ENCODE measurements at places on chromosomes 7 and 10.

- DNase-seq: peak; percentile 68
These were observed 41.5 kb upstream of the NMT2 start for GRCh38 chr10:15209827-15210509.

DNA sequence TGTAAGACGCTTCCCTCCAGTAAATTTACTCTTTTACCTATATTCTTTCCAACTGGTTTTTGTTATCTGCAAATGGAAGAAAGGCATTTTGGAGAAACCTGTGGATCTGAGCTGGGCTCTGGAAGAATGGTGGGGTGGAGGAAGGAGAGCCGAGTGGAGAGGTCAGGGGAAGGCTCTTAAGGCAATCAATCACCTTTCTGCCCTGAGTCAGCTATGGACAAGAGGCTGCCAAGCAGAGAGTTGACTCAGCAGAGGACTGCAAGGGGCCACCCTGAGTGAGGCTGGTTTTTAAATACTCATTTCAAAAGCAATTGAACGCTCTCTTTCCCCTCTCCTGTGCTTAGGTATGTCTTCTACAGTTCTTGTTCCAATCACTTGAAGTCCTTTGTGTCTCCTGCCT is 81.8 kb downstream of the SPAG6 start:
- no peak for DNase-seq

GRCh38 chr7:124029396-124030188 is 3.3 kb downstream of the TMEM229A start:
- no peak for DNase-seq

DNA sequence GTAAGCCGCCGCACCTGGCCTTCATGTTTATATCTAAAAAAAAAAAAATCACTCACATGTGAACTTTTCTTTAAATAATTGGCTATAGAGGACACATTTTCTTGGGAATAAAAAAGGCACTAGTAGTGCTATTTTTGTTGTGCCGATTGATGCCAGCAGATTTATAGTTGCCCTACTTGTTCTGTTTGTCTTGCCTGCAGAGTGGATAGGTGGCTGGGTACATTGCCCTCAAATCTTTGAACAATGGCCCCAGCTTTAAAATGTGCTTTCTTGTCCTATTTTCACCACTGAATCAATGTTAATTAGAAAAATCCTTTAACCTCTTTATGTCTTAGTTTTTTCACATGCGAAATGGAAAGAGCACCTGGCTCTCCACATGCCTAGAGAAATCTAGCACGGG is 30.1 kb upstream of the ZNRF2 start:
- DNase-seq: no peak

DNA sequence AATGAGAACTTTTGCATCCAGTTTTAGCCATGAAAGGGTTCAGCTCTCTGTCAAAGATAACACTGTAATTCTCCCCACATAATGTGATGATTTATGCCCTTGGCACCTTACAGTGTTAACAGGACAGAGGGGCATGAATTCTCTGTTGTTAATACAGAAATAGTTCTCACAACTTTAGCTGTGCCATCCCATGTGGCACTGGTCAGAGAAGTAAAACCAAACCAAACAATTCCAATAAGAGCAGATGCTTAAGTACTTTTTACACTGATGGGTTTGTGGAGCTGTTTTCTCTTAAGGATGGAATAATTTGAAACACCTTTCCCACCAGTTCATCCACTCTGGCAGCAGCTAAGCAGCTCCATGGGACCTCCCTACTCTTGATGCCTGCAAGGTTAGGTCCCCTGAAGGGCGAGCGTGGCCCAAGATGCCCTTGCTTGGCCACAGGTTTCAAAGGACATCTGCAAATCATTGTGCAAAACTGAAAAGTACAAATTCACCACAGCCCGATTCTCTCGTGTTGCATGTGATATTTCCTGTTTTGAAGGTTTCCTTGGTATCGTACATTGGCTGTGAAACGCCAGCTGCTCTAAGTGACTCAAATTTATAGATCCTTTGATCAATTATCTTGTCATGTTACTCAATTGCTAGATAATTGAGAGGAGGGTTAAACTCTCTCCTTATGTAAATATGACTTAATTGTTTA is 82.5 kb upstream of the CREB5 start:
- no peak for DNase-seq

GRCh38 chr7:34655384-34655783 is 2.6 kb upstream of the NPSR1 start:
- DNase-seq: no peak

DNA sequence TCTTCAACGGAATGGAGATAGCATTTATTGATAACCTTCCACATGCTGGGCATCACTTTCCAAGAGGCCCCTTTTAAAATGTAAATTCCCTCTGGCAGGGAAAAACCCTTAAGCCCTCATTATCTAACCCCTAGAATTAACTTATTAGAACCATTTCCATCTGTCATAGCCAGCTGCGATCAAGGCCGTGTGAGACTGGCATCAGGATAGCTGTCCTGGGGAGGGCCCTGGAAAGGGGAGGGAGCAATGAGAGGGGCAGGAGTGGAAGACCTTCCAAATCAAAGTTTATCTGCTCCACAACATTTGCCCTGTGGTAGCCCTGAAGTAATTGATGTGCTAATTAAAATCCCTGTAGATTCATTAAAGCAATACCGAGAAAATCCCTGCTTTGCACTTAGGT is 45.0 kb upstream of the JAZF1 start:
- no peak for DNase-seq

DNA sequence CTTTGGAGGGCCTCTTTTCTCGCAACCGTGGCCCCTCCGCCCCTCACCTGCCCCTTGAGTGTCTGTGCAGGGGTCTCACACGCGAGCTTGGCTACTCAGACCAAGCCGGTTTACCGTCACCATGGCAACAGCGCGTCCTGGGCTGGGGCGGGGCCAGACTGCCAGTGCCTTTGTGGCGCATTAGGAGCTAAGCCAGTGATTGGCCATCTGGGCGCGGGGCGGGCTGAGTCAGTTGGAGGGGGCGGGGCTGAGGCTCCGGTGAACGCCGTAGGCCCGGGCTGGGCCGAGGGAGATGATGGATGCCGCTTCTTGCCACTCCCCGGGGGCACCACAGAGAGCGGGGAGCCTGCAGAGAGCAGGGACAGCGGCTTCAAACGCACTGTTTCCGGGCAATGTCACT is 48.7 kb upstream of the FXYD4 start:
- DNase-seq: no peak

DNA sequence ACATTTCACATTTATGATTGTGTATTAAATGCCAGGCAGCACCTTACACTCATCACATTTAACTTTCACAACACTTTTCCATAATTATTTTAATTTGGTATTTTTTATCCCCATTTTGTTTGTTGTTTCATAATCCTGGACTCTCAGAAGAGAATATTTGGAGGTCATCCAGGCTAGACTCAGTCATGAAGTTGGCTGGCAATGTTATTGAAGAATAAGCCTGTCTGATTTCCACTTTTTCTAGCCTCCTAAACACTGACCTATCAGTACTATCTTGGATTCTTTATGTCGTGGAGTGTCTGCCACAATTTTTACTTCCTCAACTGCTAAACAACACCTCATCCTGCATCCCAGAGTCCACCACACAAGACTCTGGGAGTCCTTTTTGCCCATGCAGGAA is 372.3 kb upstream of the NRP1 start:
- no peak for DNase-seq

DNA sequence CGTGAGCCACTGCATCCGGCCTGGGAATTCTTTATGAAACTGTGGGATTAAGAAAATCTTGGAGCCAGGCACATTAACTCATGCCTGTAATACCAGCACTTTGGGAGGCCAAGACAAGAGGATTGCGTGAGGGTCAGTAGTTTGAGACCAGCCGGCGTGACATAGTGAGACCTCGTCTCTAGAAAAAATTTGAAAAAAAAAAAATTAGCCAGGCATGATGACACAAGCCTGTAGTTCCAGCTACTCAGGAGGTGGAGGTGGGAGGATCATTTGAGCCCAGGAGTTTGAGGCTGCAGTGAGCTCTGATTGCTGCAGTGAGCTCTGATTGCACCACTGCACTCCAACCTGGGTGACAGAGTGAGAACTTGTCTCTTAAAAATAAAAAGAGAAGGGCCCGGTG is 69.8 kb downstream of the SUGCT start:
- DNase-seq: no peak

GRCh38 chr10:121713486-121713885 is 115.2 kb upstream of the FGFR2 start:
- no peak for DNase-seq

DNA sequence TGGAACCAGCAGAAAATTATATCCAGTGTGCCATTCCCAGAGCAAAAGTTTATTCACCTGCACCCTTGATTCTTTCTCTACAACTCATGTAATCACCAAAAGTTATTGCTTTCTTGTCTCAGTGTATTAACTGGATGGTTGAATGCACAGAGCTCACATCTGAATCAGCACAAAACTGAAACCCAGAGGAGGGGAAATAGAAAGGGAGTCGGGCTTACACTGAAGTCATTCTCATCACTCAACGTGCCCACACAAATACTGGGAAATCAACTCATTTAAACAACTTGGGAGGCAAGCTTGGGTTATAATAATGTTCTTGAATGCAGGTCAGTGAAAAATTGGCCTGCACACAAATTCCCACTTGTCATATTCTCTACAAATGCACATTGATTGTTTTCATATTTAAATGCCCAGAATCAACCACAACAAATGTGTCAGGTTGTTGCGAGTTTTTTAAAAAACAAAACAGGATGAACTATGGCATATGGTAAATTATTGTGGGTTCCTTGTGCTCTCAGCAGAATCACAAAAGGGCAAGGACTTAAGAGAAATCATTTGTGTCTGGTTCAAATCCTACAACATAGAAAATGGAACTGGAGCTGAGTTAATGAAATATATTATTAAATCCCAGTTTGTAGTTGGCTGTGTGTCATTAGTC is 125.9 kb upstream of the NOBOX start:
- no peak for DNase-seq

GRCh38 chr10:78981970-78982281 is 86.8 kb upstream of the ZMIZ1 start:
- DNase-seq: no peak

- DNase-seq: peak; percentile 20
These were observed 90.3 kb downstream of the MICALL2 start for GRCh38 chr7:1368682-1369571.

GRCh38 chr10:96743988-96744585 is 23.8 kb upstream of the PIK3AP1 start:
- DNase-seq: peak; percentile 71

GRCh38 chr7:37112876-37113275 is 335.8 kb downstream of the ELMO1 start:
- no peak for DNase-seq

- no peak for DNase-seq
These were observed 38.1 kb upstream of the FOXI2 start for GRCh38 chr10:127698886-127699285.

DNA sequence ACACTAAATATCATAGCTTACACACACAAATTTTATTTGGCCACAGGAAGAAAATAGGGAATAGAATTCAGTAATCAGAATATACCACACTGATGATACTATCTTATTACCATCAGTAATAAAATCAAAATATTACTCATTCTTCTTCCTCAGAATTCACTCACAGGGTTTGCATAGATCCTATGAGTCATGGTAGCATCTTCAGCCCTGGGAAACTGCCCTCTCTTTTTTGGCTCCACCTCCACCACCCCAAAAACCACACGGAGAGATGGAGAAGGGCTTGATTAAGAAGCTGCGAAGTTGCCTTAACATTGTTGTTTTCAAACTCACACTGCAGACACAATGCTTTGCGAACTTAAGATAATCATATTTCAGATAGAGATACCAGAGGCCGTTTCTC is 154.1 kb upstream of the AHR start:
- DNase-seq: no peak

GRCh38 chr7:128221929-128222403 is 19.1 kb upstream of the LEP start:
- no peak for DNase-seq

DNA sequence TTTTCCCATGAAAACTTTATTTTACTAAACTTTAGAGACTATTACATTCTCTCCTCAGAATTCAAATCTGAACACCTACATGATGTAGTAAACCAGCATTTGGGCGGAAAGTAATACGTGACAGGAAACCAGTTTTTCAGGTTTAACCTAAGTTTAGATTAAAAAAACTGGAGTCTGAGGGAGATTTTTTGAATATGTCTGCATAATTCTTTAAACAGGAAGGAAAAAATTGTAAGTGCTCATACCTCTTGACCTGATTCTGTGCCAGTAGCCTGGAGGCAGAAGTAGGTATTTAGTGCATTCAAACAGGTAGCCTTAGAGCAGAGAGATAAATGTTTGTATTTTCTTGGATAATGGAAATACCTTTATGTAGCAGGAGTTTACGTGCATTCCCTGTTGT is 224.3 kb downstream of the MDFIC start:
- no peak for DNase-seq

- DNase-seq: no peak
These were observed 128.2 kb downstream of the FGFR2 start for GRCh38 chr10:121469797-121470606.

- DNase-seq: no peak
These were observed 55.4 kb upstream of the SGMS1 start for GRCh38 chr10:50679149-50679548.

GRCh38 chr10:24822590-24822989 is 98.9 kb upstream of the ARHGAP21 start:
- no peak for DNase-seq

GRCh38 chr10:69107176-69107490 is 16.8 kb upstream of the VPS26A start:
- DNase-seq: no peak

DNA sequence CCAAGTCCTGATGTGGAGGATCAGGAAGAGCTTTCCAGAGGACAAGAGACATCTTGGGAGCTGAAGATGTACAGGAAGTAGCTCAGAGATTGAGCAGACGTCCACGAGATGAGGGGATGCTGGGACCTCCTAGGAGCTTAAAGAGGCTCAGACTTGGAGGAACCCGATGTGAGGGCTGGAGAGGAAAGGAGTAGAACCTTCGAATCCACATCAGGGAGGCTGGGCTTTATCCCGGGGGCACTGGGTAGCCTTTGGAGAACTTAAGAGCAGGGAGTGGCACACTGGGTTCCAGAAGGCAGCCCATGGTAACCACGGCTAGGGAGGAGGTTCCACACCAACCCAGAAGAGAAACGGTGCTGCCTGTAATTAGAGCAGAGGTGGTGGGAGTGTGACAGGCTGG is 10.8 kb downstream of the PRKCQ start:
- DNase-seq: no peak

- no peak for DNase-seq
These were observed 236.7 kb upstream of the KLF14 start for GRCh38 chr7:130970696-130971095.

- DNase-seq: peak; percentile 70
These were observed 704 bp downstream of the TNKS2 start for GRCh38 chr10:91798649-91799611.

GRCh38 chr10:23345861-23346260 is 1.3 kb upstream of the C10orf67 start:
- DNase-seq: no peak

Data from OCI-LY7 (cell line).